Fibroblast of skin of right biceps (primary cell): ENCODE measurements at places on chromosomes 5 and 9.

- no peak for DNase-seq
Observed at GRCh38 chr5:65264420-65264819, 217.3 kb downstream of the ADAMTS6 start.

- no peak for DNase-seq
Observed at GRCh38 chr5:50684721-50685120, 18.3 kb downstream of the PARP8 start.

GRCh38 chr5:1921711-1922110 lies 39.0 kb upstream of the IRX4 start:
- no peak for DNase-seq

DNA sequence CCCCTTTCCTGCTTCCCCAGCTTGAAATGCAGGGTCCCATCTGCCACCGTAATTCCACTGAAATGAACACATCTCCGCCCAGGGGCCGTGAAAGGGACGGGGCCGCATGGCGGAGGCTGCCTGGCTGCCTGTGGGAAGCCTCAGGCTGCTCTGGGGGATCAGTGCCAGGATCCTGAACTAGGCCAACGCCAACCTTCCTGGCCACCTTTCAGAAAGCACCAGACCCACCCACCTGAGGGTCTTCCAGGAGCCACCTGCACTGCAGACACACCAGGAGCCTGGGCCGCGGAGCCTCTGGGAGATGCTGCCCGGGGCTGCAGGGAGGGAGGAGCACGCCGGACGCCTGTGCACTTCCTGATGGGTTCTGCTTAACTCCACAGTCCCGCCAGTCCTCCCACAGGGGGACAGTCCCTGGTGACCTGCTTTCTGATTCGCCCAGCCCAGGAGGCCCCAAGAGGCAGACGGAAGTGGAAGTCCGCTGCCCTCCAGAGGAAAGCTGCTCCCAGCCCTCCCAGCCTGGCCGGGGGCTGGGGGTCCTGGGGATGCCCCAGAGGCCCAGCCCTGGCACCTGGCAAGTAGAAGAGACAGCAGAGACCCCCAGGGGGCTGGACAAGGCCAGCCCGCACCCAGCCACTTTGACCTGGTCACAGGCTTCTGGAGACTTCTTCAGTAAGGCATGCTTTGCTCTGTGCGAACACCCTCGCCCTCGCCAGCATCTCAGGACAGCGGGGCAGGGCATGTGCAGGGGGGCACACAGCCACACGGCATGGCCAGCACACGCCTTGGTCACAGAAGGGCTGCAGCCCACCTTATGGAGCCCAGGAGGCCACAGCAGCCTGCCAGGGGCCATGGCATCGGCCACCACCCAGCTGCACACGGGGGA lies at the start of gene CARD9:
TSS of gene CARD9 (minus strand) at position 370 of the 883 bp plus-strand sequence. CDS start 1,591 bp downstream, outside the sequence.
- no peak for DNase-seq
